ENCODE measurements at places on chromosomes 1 and 21.

DNA sequence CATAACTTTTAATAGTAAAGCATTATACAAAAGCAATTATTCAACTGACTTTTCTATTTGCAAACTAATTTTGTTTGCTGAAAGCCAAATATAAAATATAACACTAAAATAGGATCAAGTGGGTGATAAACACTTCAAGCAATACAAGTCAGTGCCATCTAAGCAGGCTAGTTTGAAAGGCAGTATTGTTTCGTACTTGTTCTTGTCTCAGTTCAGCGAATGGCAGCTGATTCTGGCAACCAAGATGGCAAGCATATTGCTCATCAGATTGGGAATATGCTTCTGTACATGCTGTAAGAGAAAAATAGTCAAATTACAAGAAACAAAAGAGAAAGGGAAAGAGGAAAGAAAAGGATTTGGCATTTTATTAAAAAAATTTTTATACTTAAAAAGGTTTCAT is 7.5 kb downstream of the TMEM59 start:
- no peak for DNase-seq

GRCh38 chr1:227541129-227541528 is 22.2 kb upstream of the ZNF678 start:
- DNase-seq, result no peak

DNA sequence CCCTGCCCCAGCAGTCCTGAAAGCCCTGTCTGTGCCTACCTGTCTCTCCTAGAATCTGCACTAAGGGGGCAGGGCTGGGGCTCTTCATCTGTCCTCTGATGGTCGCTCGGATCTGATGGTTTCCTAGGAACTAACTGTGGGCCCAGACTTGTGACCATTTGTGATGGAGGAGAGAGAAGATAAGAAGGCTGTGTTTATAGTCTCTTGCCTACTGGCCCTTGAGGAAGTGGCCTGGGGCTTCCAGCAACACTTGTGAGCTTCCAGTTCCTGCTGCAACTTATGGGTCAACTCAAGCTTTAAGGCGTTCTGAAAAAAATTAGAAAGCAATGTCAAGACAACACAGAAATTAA is 53.2 kb upstream of the SYNC start:
- DNase-seq, result no peak

DNA sequence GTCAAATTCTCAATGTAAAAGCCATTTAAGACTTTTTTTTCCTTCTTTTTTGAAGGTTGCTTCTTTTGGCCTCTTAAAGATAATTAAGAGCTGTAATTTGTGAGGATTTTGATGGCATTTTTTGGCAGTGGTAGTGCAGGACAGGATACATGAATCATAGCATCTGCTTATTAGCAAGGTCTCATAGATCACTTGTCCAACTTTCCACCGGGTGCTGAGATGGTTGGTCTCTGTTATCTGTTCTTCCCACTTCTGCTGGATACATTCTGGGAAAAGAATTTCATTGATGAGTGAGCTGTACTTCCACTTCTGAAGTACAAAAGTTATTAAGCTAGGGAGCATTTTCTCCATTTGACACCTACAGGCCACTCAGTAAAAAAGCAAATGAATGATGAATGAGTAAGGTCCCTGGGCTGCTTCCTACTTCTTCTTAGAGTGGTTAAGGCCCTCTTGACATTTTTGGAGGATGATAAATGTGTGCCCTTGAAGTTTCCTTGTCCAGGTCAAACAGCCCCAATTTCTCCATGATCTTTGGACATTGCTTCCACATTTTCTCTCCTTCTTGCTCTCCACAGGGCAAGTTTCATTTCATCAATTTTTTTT is 100.6 kb downstream of the ROR1 start:
- DNase-seq, result no peak

DNA sequence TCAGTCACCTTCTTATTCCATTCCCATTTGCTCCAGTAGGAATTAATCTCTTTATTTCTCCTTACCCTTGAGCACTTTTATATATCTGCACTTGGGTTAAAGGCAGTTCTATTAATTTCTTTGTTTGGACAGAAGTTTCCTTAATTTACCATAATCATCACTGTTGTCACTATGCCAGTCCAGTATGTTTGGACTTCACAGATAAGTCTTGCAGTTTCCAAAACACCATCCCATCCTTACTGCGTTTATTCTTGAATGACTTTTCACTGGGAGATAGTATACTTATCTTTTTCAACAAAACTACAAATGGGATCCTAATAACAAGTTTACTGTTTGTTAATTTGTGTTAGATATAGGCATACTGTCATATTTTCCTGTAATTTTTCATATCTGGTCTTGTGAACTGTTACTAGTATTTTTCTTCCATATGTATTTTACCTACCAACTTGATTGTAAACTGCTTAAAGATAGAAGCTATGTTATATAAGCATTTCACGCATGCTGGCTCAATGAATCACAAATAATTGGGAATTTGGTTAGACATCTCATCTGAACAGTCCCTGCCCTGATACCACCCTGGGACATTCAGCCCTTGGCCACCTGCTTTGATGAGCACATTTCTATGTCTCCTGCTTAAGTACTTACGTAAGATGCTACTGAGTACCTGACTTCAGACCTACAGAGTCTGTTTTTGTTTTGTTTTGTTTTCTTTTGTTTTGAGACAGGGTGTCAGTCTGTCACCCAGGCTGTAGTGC is 78.2 kb downstream of the OLFML2B start:
- no peak for DNase-seq

- no peak for DNase-seq
These were observed 58.9 kb upstream of the COL6A1 start for GRCh38 chr21:45922648-45923047.
